ENCODE measurements at places on chromosomes 3 and 15.

GRCh38 chr15:84811828-84812227 is 5.3 kb upstream of the ALPK3 start:
- DNase-seq = no peak

DNA sequence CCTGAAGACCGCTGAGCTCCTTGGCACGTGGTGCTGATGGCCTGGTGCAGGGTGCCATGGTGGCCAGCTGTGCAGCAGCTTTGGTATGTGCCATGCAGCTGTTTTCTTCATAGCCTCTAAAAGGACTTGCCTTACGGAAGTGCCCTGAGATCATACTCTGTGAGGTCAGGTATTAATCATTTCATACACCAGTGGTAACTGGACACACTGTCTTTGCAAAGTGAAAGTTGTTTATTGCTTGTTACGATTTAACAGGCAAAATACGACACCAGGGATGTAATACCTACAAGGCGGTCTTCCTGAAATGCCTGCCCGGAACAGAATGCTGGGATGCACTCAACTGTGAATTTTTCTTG is 184.6 kb downstream of the ATP10A start:
- no peak for DNase-seq

GRCh38 chr3:12464181-12464580 is 20.1 kb upstream of the TSEN2 start:
- no peak for DNase-seq

DNA sequence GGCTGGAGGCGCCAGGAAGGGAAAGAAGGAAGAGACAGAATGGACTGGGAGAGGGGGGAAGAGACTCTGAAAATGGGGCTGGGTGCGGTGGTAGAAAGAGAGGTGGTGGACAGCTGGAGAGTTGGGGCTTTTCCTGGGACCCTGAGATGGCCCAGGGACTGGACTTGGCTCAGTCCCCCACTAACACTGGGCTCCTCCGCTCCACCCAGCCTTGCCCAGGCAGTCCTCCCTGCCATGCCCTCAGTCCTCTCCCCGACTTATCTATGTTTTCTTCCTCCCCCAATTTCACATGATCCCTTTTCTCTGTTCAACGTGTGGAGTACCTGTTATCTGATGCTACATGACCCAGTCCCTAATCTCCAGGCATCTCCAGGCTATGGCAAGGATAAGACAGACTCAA is 6.3 kb upstream of the HCN4 start:
- no peak for DNase-seq

DNA sequence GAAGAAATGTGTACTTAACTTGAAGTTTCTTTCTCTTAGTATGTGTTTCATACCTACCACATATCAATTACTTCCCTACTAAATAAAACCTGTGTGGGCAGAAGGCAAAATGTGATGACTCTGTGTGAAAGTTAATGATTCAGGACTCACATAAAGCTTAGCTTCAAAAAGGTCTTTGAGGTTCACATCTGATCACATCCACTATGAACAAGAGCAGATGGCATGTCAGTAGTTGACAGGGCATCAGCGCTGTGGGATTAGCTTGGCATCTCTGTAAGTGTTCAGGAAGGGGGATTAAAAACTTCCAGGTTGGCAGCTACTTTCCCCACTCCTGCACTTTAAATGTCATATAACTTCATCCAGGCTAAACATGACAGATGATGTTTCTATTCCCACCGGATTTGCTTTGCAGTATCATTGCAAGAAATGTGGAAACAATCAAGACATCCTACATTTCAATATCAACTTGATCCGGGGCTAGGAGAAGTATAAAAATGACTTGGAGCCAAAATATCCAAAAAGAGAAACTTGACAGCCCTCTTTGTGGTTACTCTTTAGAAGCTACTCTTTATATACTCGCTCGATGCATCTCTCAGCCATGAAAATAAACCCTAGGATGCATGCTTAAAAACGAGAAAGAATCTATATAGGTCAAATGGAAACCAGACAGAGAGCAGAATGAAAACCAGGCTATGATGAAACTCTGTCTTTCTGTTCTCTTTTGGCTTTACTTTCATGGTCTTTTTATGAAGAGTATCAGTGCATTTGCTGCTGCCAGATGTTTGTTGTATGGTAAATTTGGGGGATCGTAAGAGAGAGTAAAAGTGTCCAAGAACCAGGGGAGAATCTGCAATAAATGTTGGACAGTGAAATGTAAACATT is 273.1 kb upstream of the ALCAM start:
- no peak for DNase-seq

DNA sequence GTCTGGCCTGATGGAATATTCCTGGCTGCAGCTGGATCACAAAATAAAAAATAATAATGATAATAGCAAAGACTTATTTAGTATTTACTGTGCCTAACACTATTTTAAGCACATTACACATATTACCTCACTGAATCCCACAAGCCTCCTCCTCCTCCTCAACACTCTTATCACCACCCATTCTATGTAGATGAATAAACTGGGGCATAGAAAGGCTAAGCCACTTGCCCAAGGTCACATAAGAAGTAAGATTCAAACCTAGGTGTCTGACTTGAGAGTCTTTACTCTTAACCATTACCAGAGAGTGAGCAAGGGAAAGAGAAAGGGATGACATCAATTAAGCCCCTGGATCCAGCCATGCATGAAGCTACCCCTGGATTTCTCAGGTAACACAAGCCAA is 493.1 kb downstream of the SHQ1 start:
- DNase-seq = no peak

DNA sequence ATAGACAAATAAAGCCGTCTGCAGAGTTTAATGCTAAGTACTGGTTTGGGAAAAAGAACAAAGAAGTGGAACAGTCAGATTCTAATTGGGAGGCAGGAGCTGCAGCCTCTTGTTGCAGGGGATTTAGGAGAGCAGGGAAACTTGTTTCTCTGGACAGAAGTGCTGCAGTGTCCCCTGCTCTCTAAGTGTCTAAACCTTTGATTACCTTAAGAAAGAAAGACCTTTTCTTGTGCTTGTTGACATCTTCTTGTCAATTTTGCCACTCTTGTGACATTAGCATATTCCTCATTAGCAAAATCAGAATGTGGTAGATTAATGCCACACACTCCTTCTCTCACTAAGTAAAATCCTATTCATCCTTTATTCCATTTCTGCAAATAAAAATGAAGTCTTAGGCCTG is 38.8 kb downstream of the TRAT1 start:
- DNase-seq = no peak

DNA sequence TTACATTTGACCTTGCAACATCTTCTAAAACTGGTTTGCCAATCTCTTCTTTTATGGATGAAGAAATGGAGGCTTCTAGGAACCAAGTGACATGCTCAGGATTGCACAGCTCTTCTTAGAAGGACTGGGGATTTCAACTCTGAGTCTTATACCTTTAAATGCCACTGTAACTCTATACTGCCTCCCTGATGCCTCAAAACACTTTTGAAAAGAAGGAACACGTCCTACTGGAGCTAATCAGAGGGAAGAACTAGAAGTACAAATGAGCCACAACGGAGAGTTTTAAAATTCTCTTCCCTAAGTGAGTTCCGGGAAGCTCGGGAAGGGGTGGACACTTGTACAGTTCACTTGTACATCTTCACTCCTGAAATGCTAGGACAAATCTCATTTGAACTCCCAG is 949 bp upstream of the MITF start:
- no peak for DNase-seq

DNA sequence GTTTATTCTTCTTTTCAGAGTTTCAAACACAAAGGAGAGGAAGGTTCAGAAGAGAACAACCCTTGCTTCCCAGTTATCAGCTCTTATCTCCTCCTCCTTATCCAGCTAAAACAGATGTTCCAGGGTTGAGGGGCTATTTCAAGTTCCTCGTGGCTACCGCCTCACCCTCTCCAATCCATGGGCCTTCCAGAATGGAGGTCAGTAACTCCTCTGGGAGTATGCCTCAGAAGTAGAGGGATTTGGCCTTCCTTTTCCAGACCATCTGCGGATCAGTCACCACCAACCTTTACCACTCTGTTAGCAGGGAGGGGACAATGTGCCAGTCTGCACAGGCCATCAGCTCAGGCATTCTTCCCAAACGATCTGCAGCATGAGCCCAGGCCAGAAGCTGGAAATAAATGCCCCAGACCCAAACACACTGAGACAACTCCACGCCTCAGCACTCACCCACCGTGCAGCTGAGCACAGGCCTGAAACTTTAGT is 14.8 kb downstream of the HTR3C start:
- no peak for DNase-seq

DNA sequence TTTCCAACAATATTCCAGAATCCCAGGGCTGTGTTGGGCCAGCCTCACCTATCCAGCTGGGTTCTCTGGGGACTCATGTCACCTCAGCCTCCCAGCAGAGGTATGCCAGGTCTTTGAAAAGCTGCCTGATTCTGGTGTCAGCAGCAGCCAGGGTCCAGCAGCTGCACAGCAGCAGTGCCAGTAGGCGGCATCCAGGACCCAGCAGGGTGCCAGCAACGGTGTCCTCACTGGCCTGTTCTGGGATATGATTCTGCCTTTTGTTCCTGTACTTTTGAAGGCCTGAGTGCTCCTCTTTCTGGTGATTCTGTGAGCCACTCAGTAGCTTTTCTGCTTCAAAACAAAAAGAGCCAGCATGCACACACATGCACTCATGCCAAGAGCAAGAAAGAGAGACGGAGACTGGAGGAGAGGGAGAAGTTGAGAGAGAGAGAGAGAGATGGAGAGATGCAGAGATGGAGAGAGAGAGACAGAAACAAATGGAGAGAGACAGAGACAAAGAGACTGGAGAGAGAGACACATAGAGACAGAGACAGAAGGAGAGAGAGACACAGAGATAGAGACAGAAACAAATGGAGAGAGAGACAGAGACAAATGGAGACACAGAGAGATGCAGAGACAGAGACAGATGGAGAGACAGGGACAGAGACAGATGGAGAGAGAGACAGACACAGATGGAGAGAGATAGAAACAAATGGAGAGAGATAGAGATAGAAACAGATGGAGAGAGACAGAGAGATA is 205.7 kb downstream of the UACA start:
- DNase-seq = no peak

GRCh38 chr15:69853544-69853951 is 244.2 kb downstream of the TLE3 start:
- DNase-seq = peak; percentile 98

DNA sequence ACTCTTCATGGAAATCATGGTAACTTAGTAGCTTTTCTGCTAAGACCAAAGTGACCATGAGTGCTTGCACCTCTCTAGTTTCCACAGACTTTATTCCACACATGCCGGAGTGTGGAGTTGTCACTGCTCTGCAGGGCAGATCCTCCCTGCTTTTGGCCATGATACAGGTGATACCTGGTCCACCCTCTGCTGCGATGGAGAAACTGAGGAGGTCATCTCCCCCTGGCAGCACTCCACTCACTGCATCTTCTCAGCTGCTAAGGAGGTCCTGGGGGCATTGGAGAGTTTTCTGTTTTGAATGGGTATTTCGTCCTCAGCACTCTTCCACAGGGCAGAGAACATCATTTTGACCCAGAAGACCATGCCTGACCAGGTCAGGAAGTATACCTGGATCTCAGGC is 31.1 kb downstream of the RBM5 start:
- DNase-seq = no peak

DNA sequence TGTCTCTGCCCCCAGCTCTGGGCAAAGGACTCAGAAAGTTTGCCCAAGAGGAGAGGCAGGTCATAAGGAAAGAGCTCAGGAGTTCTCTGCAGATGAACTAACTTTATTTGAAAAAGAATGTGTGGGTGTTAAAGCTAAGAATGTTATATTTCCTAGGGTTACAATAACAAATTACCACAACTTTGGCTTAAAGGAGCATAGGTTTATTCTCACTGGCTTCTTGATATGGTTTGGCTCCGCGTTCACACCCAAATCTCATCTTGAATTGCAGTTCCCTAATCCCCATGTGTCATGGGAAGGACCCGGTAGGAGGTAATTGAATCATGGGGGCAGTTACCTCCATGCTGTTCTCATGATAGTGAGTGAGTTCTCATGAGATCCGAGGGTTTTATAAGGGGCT is 383.7 kb upstream of the CFAP20DC start:
- DNase-seq = no peak

GRCh38 chr15:83571820-83572707 is 81.9 kb upstream of the ADAMTSL3 start:
- DNase-seq = peak; percentile 35

DNA sequence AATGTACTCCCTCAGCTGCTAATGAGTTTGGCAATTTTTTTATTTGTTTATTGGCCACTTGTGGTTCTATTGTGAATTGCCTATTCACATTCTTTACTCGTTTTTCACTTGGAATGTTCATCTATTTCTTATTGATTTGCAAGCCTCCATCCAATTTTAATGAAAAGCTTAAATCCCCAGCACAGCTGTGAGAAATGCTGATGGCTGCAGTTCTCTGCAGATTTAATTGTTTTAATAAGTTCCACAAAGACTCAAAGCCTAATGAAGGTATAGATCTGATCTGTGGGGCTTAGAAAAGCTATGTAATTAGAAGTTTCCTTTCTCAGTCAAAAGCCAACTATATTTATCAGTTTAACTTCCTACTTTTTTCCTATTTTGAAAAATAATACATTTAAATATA is 41.5 kb downstream of the LYZL4 start:
- DNase-seq = no peak

GRCh38 chr3:9139366-9139765 is 110.1 kb downstream of the SRGAP3 start:
- DNase-seq = no peak

GRCh38 chr3:94716326-94717018 is 653.6 kb downstream of the NSUN3 start:
- no peak for DNase-seq

GRCh38 chr3:52402706-52403270 is 42.1 kb downstream of the SEMA3G start:
- no peak for DNase-seq

- no peak for DNase-seq
These were observed 50.3 kb upstream of the ATP13A3 start for GRCh38 chr3:194536871-194537637.

DNA sequence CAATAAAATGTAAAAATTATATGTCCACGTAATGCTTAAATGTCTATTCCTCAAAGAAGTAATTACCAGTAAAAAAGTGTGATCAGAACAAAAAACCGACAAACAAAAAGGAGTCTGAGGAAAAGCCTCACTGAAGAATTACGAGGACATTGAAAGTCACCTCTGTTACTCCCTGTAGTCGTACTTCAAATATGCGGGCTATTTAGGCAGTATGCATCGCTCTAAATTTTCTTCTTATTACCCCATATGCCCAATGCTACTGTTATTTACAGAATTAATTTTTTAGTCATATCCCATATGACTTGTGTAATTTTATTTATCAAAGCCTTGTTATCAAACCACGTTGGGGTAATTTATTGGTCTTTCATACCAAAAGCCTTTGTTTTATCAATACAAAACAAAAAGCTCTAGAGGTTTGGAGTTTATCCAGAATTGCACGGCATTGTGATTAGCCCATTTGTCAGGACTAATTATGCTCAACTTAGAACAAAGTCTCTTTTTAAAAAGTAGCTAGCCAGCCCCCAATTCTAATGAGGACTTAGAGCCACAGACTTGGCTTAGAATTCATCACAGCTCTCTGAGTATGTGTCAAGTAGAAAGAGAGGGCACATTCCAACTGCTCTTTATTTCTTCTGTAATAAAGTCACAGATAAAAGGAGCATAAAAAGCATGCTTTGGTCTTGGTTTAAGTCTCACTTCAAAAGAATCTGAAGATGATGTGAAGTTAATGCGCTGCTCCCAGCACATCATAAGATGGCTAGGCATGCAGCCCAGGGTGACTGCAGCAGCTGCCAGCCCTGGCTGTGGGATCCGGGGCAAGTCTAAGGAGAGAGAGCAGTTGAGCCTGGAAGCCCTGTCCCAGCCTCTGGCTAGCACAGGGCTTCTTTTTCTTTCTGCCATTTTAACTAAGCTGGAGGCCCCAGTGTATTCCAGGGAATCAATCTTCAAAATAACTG is 521.0 kb downstream of the GABRG3 start:
- DNase-seq = peak; percentile 71

GRCh38 chr3:55122312-55122711 is 194.5 kb upstream of the LRTM1 start:
- no peak for DNase-seq

All from fibroblast of skin of right biceps (primary cell).